Upper lobe of right lung (tissue), 1 donor: ENCODE measurements at places on chromosomes 7 and 10.

DNA sequence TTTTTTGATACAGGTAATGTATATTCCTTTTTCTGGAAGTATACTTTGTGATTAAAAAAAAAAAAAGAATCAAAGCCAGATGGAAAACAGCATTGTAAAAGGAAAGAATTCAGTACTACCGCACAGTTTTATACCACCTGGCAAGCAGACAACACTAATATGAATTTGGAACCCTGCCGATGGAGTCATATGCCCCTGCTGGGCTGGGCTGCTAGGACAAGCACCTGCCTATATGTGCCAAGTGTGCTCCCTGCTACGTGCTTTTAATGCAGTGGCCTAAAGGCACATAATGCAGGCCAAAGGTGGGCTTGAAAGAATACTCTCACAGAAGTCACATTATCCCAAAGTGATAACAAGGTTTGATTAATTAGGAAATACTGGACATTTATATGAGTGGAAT, 29.8 kb upstream of the WAC start:
- DNase-seq, result no peak

GRCh38 chr7:117350027-117350426, 27.2 kb upstream of the WNT2 start:
- DNase-seq, result no peak

DNA sequence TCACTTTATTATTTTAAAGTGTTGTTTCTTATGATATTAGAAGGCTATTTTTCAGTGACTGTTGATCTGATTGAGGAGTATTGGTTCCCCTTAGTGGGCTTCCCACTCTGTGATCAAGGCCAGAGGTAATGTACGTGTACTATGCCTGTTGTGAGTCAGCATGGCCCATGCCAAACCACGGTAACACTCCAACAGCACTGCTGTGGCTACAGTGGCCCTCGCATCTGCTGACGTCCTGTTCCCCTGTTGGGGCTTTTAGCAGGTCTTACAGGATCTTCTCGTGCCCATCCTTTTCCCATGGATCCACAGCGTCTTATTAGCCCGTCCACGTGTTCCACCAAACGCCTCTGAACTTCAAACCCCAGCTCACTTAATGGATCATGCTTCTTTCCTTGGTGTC, 964.6 kb upstream of the CELF2 start:
- no peak for DNase-seq

- DNase-seq, result no peak
These were observed 63.2 kb downstream of the DGKB start for GRCh38 chr7:14839307-14839706.

DNA sequence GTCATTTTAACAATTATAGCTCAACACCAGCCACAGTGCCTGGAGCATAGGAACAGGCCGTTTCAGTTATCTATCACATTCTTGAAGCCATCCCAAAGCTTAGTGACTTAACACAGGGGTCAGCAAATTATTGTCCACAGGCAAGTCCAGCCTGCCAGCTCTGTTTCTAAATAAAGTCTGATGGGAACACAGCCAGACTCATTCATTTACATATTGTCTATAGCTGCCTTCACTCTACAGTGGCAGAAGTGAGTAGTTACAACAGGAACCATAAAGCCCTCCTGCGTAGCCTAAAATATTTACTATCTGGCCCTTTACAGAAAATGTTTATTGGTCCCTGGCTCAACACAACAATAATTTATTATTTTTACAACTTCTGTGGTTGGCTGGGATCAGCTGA, 407.5 kb upstream of the AUTS2 start:
- no peak for DNase-seq

GRCh38 chr7:28956608-28957063, 1.5 kb downstream of the TRIL start:
- DNase-seq, result peak; percentile 89

- DNase-seq, result no peak
These were observed 2.3 kb downstream of the HKDC1 start for GRCh38 chr10:69222157-69223027.

- no peak for DNase-seq
These were observed 15.8 kb downstream of the ST8SIA6 start for GRCh38 chr10:17438583-17438982.

GRCh38 chr7:122217125-122217524, 73.1 kb upstream of the AASS start:
- DNase-seq, result no peak

- no peak for DNase-seq
These were observed 50.3 kb downstream of the ASB13 start for GRCh38 chr10:5616046-5616445.

DNA sequence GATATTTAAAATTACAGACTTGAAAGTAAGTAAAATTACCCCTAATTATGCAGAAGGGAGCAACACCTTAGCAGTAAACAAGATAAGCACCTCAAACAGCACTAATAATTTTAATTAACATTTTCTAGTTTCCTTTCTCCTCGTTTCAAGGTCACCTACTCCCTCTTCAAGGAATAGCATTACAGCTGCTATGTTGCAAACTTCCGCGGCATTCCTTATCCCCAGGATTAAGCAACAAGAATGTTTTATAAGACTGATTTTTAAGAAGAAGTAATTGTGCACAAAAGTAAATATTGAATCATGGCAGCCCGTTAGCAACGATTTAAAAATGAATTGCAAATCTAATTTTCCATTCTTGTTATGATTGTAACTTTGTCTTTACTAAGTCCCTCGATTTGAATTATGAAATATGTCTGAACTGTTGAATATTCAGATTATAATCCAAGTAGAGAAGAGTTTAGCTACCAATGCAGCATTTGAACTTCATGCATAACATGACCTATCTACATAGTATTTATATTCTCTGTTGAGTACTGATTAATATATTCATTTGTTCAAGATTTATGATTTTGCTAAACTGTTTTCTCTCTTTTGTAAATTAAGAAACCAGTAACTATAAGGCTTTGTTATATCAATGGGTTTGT, 593.5 kb upstream of the MGMT start:
- no peak for DNase-seq

DNA sequence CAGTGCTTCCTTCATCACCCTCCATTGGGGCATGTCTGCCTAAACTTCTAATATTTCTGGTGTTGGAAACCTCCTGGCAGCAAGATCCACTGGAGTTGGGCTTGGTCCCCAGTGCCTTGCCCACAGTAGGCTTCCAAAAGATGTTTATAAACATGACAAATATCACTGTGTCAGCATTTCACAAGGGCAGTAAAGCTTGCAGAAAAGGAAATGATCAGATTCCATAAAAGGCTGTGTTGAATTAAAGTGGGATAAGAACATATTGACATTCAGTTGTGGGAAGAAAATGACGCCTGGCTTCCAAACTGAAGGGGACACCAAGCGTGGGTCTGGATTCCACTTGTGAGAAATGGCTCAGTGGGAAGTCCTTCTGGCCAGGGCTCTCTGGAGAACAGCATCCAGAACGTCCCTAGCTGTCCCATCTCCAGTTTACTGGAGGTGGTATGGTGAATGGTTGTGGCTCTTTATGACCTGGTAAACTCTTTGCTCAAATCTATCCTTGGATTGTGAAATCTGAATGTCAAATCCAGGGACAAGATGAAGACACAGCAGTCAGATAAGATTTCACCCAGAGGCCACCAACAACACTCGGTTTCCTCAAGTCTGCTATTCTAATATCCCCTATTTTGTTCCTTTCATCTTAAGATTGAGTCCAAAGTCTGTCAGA, 287.2 kb downstream of the TNS3 start:
- no peak for DNase-seq

DNA sequence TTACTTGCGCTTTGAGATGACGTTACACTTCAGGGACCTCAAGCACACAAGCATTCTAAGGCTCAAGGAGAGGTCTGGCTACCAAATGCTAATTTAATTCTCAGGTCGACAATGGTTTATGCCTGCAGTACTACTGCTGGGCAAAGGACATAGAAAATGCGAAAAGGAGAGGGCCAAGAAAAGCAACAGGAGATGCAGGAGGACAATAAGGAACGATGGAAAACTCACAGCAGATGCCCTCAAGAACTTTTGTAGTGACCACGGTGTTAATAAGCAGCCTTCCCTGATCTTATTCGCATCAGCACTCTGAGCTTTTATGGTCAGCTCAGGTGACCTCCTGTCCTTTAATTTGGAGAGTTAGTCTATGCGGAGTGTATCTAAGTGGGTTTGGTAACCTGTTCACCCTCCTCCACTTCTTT, 146.3 kb downstream of the GPR85 start:
- no peak for DNase-seq

GRCh38 chr7:24477398-24478136, 95.7 kb upstream of the PALS2 start:
- no peak for DNase-seq

DNA sequence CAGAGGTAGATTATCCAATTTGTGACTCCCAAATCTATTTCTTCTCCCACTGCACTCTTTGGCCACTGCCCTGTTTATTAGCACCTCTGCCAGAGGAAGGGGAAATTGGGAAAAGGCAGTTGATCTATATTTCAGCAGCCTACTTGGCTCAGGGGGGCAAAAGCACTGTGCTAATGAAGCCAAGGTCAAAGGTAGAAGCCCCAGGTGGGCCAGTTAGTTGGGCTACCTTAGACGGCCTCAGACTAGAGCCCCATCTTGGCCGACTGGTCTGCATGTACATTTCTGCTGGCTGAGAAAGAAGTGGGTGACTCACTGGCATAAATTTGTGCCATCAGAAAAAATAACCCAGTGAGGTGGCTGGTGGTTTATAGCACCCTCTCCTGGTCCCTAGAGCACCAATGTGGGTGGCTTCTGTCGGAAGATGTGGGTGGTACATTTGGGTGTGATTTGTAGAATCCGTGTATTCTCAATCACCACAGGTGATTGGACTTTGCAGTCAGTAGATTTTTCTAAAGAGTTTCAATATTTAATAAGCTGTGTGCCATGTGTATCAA, 293.3 kb upstream of the MKI67 start:
- DNase-seq, result no peak

DNA sequence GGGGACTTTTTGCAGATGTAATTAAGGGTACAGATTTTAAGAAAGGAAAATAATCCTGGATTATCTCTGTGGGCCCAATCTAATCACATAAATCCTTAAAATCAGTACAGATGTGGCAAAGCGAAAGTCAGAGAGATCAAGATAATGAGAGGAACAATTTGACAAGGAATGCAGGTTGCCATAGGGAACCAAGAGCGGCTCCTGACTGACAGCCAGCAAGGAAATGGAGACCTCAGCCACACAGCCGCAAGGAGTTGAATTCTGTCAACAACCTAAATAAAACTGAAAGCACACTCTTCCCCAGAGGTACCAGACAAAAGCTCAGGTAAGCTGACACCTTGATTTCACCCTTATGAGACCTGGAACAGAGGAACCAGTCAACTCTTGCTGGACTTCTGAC, 3.4 kb upstream of the PNPLA8 start:
- DNase-seq, result no peak

DNA sequence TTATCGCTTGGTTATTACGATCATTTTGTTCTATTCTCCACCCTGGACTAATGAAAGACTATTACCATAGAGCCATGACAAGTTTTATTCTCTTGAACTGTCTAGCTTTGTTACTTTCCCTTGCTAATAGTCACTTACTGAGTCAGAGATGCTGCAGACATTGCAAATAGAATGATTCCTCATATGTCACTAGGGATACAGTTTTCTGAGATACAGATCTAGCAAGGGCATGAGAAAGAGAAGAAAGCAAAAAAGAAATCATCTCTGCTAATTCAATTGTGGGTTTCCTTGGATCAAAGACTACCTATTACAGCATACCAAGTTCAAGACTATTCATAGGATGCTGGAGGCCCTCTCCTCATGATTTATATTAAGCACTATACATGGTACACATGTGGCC, 204.3 kb downstream of the MBL2 start:
- no peak for DNase-seq

GRCh38 chr10:117339578-117339977, 35.7 kb downstream of the PDZD8 start:
- no peak for DNase-seq

GRCh38 chr7:29734246-29734731, 72.0 kb upstream of the WIPF3 start:
- no peak for DNase-seq

DNA sequence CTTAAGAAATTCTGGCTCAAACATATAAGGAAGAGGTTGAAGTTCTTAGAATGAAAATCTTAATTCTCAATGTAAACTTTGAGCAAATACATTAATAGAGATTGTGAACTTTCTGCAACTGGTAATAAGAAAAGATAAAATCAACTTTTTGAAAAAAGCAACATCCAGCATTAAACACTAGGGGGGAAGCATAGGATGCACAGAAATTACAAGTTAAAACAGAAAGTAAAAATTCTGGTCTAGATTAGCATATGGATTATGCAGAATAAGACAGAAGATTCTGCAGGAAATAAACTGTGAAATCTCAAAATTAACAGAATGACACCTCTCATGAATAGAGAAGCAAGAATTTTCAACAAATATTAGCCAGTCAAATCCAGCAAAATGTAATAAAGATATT, 38.0 kb upstream of the CAV2 start:
- DNase-seq, result no peak

- DNase-seq, result no peak
These were observed 119.8 kb upstream of the LYZL2 start for GRCh38 chr10:30749385-30749784.

DNA sequence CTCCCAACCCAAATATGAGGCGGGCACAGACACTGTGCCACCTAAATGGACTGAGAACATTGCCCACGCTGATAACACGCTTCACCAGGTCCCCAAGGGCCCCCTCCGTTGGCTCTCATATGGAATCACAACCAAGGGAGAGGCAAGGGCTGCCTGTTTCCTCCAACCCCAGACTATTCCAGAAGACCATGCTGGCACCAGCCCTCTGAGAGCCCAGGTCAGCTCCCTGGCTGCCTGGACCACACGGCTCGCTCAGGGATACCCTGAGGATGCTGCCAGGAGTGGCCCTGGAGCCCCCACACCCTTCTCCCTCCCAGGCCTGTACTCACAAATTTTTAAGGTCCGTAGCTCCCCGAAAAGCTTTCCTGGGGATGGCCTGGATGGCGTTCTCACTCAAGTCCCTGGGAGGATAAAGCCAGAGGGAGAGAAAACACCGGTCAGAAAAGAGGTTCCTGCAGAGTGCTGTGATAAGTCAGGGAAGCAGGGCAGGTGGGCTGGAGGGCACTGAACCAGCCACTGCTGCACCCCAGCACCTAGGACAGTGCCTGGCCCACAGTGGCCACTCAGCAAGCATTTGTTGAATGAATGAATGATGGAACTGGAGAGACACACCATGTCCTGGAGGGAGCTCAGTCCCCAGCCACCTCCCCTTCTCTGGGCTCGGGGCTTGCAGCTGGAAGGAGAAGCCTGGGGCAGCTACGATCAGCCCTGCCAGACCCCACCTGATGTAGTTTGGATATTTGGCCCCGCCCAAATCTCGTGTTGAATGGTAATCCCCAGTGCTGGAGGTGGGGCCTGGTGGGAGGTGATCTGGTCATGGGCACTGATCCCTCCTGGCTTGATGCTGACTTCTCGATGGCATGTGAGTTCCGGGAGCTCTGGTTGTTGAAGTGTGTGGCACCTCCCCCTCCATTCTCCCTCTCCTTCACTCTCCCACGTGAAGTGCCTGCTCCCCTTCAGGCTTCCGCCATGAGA, 119.8 kb downstream of the SLIT1 start:
- peak; percentile 46 for DNase-seq

GRCh38 chr10:120286280-120286679, 170.7 kb upstream of the PLPP4 start:
- no peak for DNase-seq

- no peak for DNase-seq
These were observed 12.4 kb upstream of the SAMD8 start for GRCh38 chr10:75098902-75099673.
